ENCODE measurements at places on chromosomes 7 and 10.

GRCh38 chr10:11014671-11015445, 2.8 kb upstream of the CELF2 start:
- no peak for DNase-seq

GRCh38 chr10:73910401-73910763, 550 bp upstream of the PLAU start:
- no peak for DNase-seq

DNA sequence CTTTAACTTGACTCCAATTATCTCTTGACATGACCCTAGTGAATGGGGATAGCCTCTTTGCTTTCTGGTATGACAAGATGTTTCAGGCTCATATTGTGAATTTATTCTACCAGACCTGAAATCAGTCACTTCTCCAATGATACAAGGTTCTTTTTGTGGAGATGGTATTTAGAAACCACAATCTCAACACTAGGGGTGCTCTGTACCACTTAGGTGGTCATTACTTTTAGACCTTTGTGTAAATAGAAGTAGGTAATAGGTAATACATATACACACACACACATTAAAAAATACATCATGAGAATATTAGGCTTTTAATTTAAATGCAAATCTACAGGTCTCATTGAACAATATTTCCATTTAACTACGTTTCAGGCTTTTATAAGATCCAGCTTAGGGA, 199.0 kb upstream of the RHOBTB1 start:
- no peak for DNase-seq

GRCh38 chr7:47572094-47572445, 9.8 kb downstream of the TNS3 start:
- DNase-seq: no peak

DNA sequence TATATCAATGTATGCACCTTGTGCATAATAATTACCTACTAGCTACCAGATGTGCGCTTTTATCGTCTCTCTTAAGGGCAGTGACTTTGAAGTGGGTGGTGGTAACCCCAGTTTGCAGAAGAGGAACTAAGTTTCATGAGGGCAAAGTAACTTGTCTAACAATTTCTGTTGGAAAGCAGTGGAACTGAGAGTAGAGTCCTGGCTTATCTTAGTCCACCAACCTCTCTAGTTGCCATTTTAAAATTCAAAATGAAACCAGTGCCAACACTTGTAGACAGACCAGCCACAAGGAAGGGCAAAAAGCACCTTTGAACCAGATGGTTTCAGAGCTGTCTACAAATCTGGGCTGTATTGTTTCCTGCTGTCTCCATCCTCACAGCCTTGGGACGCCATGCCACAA, 32.0 kb upstream of the RBM20 start:
- DNase-seq: no peak

DNA sequence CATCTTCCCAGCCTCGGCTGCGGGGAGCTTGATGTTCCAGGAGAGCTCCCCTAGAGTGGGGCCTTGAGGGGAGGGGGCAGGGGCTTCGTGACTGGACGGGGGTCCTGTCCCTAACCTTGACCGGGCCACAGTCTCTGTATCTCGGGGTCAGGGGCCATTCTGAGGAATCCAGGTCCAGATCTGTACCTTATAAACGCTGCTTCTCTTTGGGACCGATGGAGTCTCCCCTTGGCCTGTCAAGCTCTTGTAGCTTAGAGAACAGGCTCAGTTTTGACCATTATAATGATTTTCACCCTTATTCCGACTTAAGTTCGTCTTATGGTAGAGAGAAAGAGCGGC, 831 bp downstream of the ZKSCAN5 start:
- no peak for DNase-seq

- DNase-seq: no peak
Measured at GRCh38 chr10:77586719-77587415, 50.7 kb downstream of the KCNMA1 start.

GRCh38 chr7:52842202-52842900, 193.1 kb upstream of the POM121L12 start:
- no peak for DNase-seq

- DNase-seq: peak; percentile 2
Measured at GRCh38 chr7:143458263-143458662, 15.0 kb downstream of the TAS2R60 start.

GRCh38 chr7:8177109-8177933, 84.6 kb downstream of the ICA1 start:
- peak; percentile 34 for DNase-seq

GRCh38 chr10:61900829-61901792, at the start of gene ARID5B:
Gene ARID5B, plus strand, starts transcription at chr10:61901699. Its CDS starts 11 bp downstream, at chr10:61901710.
- no peak for DNase-seq
